Liver (tissue), 10 donors: ENCODE measurements at places on chromosomes 6 and 20. TPM values are rescaled to one million over a fixed set of nuclear protein-coding genes. Genes with fewer than 3 reads are reported as not detected.

Gene SGK2
- 22.9 TPM for polyA plus RNA-seq

Gene TMEM14A
- polyA plus RNA-seq: 23.0 TPM

Gene MYH7B
- polyA plus RNA-seq: 0.12 TPM

Gene FOXA2
- polyA plus RNA-seq: 11.6 TPM

Gene LHFPL5
- polyA plus RNA-seq: not detected

Gene LPA
- 13.1 TPM for polyA plus RNA-seq

Gene SUMO4
- 0.83 TPM for polyA plus RNA-seq

Gene MROH8
- 1.3 TPM for polyA plus RNA-seq

Gene NKAPL
- polyA plus RNA-seq: 0.22 TPM

Gene SCUBE3
- 0.06 TPM for polyA plus RNA-seq

Gene CHMP4B
- polyA plus RNA-seq: 37.2 TPM

Gene PMEPA1
- 0.79 TPM for polyA plus RNA-seq

Gene SLC2A10
- 38.9 TPM for polyA plus RNA-seq

Gene OPRM1
- not detected for polyA plus RNA-seq

Gene PLN
- polyA plus RNA-seq: 0.66 TPM

Gene COL20A1
- not detected for polyA plus RNA-seq

Gene CGA
- polyA plus RNA-seq: not detected

Gene LY6G5C
- polyA plus RNA-seq: 2.5 TPM
